MCF 10A (cell line): ENCODE measurements at places on chromosomes 2 and 18. TPM values are rescaled to one million over a fixed set of nuclear protein-coding genes. Genes with fewer than 3 reads are reported as not detected.

Gene SPDYA
- 2.6 and 2.8 TPM in 2 replicates for total RNA-seq

Gene CCDC150
- 5.5 and 8.1 TPM in 2 replicates for total RNA-seq

Gene PLGLB1
- total RNA-seq: 0.74 and 0.84 TPM in 2 replicates

Gene TUBA3E
- total RNA-seq: not detected in 2 replicates

Gene MFF
- 81.2 and 90.2 TPM in 2 replicates for total RNA-seq

Gene MYO5B
- total RNA-seq: 25.9 and 26.7 TPM in 2 replicates

Gene HOXD12
- not detected in 2 replicates for total RNA-seq

Gene FOXI3
- total RNA-seq: not detected in 2 replicates

Gene KCNG2
- total RNA-seq: not detected in 2 replicates

Gene DPYSL5
- total RNA-seq: not detected in 2 replicates

Gene ZSWIM2
- not detected in 2 replicates for total RNA-seq

Gene GPR148
- not detected in 2 replicates for total RNA-seq

Gene BBS5
- total RNA-seq: 9.0 and 12.7 TPM in 2 replicates

Gene CUL3
- 65.5 and 65.8 TPM in 2 replicates for total RNA-seq

Gene FAHD2B
- 12.1 and 13.2 TPM in 2 replicates for total RNA-seq
